ENCODE measurements at places on chromosomes 3 and 15. TPM values are rescaled to one million over a fixed set of nuclear protein-coding genes. Genes with fewer than 3 reads are reported as not detected.

MST1 gene
- polyA plus RNA-seq: 43.4 TPM

TMEM108 gene
- polyA plus RNA-seq: 0.49 TPM

EHD4 gene
- 5.5 TPM for polyA plus RNA-seq

GOLGA6L9 gene
- polyA plus RNA-seq: 3.5 TPM

PDE12 gene
- polyA plus RNA-seq: 2.2 TPM

CKMT1B gene
- 0.06 TPM for polyA plus RNA-seq

GOLGA8S gene
- polyA plus RNA-seq: 0.13 TPM

GOLGA6L10 gene
- 0.85 TPM for polyA plus RNA-seq

MED12L gene
- polyA plus RNA-seq: 0.03 TPM

NEK10 gene
- 0.56 TPM for polyA plus RNA-seq

TLR9 gene
- 3.8 TPM for polyA plus RNA-seq

PLXNA1 gene
- 11.9 TPM for polyA plus RNA-seq

AMIGO3 gene
- 0.79 TPM for polyA plus RNA-seq

GALNT15 gene
- 6.7 TPM for polyA plus RNA-seq

MANF gene
- 46.7 TPM for polyA plus RNA-seq

WNT5A gene
- 1.7 TPM for polyA plus RNA-seq

GRCh38 chr3:144235489-144235888 is 263.9 kb downstream of the DIPK2A start:
- no peak for DNase-seq

GRCh38 chr15:81301815-81302399 is 22.0 kb downstream of the STARD5 start:
- DNase-seq: peak; percentile 91

DNA sequence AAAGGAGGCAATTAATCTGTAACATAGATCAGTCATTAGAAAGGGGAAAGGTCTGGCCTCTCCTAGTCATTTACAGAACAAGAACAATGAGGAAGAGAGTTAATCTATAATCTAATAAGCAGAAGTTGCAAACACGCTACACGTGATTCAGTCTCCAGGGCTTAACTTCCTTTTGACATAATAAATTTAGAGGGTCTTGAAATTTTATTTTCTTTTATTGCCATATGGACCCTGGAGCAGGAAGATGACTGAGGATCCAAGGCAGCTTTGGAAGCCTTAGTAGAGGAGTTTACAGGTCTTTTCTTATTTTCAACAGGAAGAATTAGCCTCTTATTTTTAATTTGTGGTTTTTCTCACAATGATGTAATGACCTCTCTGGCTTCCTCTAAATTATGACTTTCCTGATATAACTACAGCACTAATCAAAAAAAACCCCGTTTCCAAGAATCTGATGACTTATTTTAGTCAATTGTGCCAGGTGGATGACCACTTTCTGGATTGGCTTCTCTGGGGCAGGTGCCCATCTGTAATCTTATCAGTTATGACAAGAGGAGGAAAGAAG is 32.2 kb downstream of the ADGRG7 start:
- DNase-seq: no peak

GRCh38 chr3:59854061-59854709 is 804.4 kb upstream of the CFAP20DC start:
- no peak for DNase-seq

GRCh38 chr15:101368086-101368780 is 73.2 kb upstream of the SNRPA1 start:
- no peak for DNase-seq

GRCh38 chr3:29430558-29430971 is 149.7 kb downstream of the RBMS3 start:
- no peak for DNase-seq

DNA sequence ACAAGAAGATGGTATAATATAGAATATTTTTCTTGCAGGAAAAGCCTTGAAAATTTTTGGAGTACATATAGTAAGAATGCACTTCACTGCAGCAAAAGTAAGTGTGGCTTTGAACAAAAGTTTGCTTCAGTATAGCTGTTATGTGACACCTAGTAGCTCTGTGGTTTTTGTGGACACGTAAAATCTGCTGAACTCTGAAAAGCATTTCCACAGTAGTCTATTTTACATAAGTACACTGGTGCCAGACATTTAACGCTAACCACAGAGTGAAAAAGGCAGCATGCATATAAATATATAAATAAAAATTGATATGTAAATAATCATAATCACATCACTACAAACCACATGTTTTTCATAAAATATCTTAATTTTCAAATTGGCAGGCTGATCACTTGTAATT is 39.8 kb downstream of the CGGBP1 start:
- DNase-seq: no peak

- DNase-seq: peak; percentile 33
Measured at GRCh38 chr15:67116742-67117141, 51.3 kb downstream of the SMAD3 start.

- DNase-seq: no peak
Measured at GRCh38 chr15:85383470-85384148, 3.2 kb downstream of the AKAP13 start.

- no peak for DNase-seq
Measured at GRCh38 chr3:57958642-57959422, 49.4 kb upstream of the FLNB start.

GRCh38 chr15:42604894-42605744 is 29.7 kb downstream of the STARD9 start:
- DNase-seq: no peak

GRCh38 chr3:104989878-104990277 is 376.8 kb upstream of the ALCAM start:
- no peak for DNase-seq

- no peak for DNase-seq
Measured at GRCh38 chr3:79253704-79254103, 514.1 kb downstream of the ROBO1 start.

DNA sequence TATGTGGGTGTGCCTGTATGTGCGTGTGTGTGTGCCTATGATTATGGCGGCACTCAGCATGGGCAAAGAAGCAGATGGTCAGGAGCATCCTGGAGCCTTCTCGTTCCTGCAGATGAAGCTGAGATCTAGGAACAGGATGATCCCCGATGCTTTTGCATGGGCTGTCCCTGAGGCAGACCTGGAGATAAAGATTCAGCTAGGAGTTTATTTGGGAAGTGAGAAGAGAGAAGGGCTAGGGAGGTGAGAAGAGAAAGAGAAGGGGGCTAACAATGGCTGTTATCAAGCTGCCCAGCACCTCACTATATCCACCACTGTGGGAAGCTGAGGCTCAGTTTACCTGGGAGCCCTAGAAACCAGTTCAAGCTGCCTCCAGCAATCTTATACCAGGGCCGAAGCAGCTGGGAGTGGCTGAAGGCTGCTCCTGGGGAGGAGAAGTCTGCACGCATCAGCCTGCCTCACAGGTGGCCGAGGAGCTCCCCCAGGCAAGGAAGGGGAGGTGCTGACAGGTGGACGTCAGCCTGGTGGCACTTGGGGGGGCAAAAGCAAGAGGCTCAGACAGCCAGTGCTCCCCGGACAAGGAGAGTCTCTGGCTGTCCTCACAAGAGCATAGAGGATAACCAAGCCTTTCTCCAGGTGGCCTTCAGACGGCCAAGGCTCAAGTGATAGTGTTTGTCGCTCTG is 94.0 kb upstream of the IQSEC1 start:
- peak; percentile 59 for DNase-seq

GRCh38 chr3:188403404-188403803 is 249.4 kb downstream of the LPP start:
- DNase-seq: no peak

DNA sequence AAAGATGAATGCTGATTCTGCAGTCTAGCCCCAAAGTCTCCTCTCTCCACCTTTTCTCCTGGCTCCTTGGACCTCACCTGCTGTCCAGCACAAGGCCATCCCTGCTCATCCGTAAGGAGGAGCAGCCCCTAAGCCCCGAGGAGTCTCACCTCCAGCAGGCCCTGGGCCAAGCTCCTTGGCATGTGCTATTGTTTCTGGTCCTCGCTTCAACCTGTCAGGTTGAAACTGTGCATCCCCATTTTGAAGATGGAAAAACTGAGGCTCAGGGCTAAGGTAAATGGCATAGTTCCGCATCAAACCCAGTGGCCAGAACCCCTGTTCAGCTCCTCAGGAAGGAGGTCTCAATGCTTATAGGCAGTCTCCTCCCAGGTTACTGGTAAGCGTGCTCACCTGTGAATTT is 26.1 kb downstream of the CHDH start:
- DNase-seq: no peak

DNA sequence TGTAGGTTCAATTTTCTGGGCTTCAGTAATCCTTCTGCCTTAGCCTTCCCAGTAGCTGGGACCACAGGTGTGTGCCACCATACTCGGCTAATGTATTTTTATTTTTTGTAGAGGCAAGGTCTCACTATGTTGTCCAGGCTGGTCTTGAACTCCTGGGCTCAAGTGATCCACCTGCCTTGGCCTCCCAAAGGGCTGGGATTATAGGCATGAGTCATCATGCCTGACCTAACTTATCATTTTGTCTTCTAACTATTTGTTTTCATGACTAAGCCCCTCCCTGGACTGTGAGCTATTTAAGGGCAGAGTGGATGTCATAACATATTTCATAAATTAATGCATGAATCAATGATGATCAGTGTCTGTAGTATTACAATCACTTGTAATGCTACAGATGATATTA is 56.1 kb upstream of the PIAS1 start:
- DNase-seq: no peak

DNA sequence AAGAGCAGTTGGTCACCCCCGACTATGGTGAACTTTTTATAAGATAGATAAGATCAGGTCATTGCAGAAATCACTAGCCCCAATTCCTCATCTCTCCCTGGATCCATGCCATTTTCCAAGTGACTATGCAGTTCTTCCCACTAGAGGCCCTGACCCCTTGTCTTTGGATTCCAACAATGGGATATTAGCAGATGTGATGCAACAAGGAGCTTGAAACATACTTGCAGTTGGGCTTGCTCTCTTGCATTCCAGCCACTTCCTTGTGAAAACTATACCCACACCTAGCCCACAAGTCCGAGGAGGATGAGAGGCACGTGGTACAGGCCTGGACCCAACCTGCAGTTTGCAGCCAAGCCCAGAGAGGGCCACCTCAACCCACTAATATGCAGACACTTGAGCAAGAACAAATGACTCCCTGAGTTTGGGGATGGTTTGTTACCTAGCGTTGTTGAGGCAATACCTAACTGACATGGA is 60.6 kb downstream of the SUCLG2 start:
- no peak for DNase-seq

- no peak for DNase-seq
Measured at GRCh38 chr3:94616833-94617232, 554.0 kb downstream of the NSUN3 start.

- no peak for DNase-seq
Measured at GRCh38 chr3:100591411-100591810, 18.0 kb upstream of the ADGRG7 start.

DNA sequence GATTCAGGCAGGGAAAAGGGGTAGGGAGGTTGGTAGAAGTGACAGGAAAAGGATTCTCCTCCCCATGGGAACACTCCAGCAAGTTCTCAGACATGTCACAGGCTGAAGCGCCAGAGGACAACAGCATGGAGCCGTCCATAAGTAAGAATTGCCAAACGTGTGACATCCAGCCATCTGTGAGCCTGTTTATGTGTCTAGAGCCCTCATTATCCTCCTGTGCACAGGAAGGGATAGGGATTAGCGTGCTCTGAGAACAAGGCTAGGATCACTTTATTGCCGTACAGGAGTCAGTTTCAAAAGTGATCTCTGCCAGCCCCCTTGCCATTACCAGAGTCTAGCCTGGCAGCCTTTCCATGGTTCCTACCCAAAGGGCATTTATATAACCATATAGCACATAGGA is 549.5 kb downstream of the NTRK3 start:
- no peak for DNase-seq

DNA sequence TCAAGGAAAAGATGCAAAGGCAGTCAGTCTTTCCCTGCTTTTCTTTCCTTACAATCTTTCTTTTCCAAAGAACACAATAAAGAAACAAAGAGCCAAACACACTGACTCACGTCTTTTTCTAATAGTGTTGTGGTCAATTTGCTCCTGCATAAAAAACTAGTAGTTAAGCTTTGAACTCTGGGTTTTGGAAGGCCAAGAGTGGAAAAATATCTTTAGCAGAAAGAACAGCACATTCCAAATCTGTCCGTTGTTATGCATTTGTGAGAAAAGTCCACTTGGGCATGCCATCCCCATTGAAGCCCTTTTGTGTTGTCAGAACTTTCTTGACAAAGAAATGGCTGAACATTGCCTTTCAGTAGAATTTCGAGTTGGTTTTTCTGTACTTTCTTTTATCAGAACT is 18.2 kb downstream of the COL8A1 start:
- no peak for DNase-seq

GRCh38 chr3:50003824-50004223 is 63.9 kb downstream of the RBM6 start:
- no peak for DNase-seq

DNA sequence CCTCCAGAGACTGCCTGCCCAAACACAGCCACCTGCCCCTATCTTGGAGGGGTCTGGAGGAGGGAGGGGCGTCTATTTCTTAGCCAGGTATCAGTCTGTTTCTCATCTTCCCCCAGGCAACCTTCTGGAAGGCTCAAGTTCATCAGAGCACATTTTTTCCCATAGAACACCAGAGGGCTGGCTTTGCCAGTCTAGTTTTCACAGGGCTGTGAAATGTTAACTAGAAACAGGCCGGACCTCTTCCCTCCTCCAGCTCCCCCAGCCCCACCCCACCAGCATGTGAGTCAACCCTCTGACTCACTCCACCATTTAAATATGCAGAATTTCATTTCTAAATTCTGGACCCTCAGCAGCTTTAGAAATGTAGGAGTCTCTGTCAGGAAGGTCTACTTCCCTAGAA is 66.9 kb downstream of the SLCO2A1 start:
- peak; percentile 25 for DNase-seq

GRCh38 chr3:33062866-33063265 is 34.1 kb downstream of the GLB1 start:
- DNase-seq: no peak

DNA sequence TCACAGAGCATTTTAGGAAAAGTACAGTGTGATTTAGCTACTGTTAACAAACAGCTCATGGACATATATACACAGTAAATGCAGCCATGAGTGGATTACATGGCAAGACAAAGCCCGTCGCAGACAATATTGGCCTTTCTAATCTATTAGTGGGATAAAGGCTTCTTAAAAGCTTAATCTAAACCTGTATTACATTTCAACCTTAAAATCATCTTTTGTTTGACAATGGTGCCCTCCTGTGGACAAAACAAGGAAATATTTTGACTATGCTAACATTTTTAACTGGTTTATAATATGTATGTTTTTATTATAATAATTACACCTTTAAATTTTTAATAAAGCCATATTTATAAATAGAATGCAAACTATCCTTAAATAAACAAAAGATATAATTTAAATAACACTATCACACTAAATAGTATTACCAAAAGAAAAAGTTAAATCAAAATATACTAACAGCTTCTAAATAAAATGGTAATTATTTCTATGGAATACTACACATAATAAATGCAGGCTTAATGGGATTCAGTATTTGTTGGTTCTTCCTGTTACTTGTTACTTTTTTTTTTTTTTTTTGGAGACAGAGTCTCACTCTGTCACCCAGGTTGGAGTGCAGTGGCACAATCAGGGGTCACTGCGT is 38.6 kb downstream of the TAFA4 start:
- DNase-seq: no peak
